ENCODE measurements at places on chromosomes 5 and 9. TPM values are rescaled to one million over a fixed set of nuclear protein-coding genes. Genes with fewer than 3 reads are reported as not detected.

The IFNA21 gene
- total RNA-seq, result not detected

The SLC24A2 gene
- total RNA-seq, result not detected

The FAM153A gene
- total RNA-seq, result 13.4 TPM

The INSL6 gene
- total RNA-seq, result 0.47 TPM

The LCN1 gene
- total RNA-seq, result not detected

The IFNA10 gene
- total RNA-seq, result not detected

The TRIP13 gene
- total RNA-seq, result 1.6 TPM

The POU5F2 gene
- 1.8 TPM for total RNA-seq

The FBP1 gene
- total RNA-seq, result 27.3 TPM

The ACSL6 gene
- 1.4 TPM for total RNA-seq

The LCN2 gene
- total RNA-seq, result 198 TPM

The FLT4 gene
- 29.4 TPM for total RNA-seq

The BHMT2 gene
- 54.8 TPM for total RNA-seq

The KCNV2 gene
- total RNA-seq, result not detected

The ZNF300 gene
- 6.5 TPM for total RNA-seq

The ZCCHC7 gene
- 22.3 TPM for total RNA-seq

The SH3RF2 gene
- total RNA-seq, result 4.9 TPM

The CCDC183 gene
- total RNA-seq, result 0.88 TPM

The ZNF462 gene
- total RNA-seq, result 47.0 TPM

The CNTLN gene
- 8.0 TPM for total RNA-seq

The C5orf34 gene
- 2.3 TPM for total RNA-seq

The MEIKIN gene
- total RNA-seq, result 0.63 TPM

The TSLP gene
- total RNA-seq, result 1.4 TPM

The SPATA31D4 gene
- not detected for total RNA-seq

The CTNND2 gene
- 0.79 TPM for total RNA-seq

The UBE2D2 gene
- total RNA-seq, result 131 TPM

The S1PR3 gene
- 36.4 TPM for total RNA-seq

The PCDHB10 gene
- total RNA-seq, result 2.3 TPM

The C5 gene
- 4.6 TPM for total RNA-seq

The HRH2 gene
- 10.6 TPM for total RNA-seq

Data from kidney (tissue), 22 donors.